ENCODE measurements at places on chromosomes 11 and 22. TPM values are rescaled to one million over a fixed set of nuclear protein-coding genes. Genes with fewer than 3 reads are reported as not detected.

OR6T1 gene
- not detected for total RNA-seq

BTBD18 gene
- total RNA-seq, result not detected

TREH gene
- total RNA-seq, result not detected

BRSK2 gene
- total RNA-seq, result 6.9 TPM

SHANK3 gene
- 1.3 TPM for total RNA-seq

LSP1 gene
- total RNA-seq, result 66.6 TPM

EIF3M gene
- 416 TPM for total RNA-seq

ALX4 gene
- 0.16 TPM for total RNA-seq

Measured in MG63 (cell line).